ENCODE measurements at places on chromosomes 6 and 20.

DNA sequence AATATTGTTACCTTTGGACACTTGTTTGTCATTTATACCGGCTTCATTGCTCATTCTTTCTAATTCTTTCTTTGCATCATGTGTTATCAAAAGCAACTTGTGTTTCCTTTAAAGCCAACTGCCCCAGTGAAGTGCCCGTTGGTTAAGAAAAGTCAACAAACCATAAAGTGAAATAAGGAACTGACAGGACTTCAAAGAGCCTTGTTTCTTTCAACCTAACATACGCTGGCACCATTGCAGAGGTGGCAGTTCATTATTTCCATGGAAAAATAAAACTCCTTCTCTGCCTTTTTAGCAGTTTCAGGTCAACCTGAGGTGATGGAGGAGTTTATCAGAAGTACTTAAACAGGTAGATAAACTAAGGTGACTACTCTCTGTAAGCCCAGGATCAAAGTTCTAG lies 28.8 kb downstream of the FERMT1 start:
- no peak for DNase-seq

DNA sequence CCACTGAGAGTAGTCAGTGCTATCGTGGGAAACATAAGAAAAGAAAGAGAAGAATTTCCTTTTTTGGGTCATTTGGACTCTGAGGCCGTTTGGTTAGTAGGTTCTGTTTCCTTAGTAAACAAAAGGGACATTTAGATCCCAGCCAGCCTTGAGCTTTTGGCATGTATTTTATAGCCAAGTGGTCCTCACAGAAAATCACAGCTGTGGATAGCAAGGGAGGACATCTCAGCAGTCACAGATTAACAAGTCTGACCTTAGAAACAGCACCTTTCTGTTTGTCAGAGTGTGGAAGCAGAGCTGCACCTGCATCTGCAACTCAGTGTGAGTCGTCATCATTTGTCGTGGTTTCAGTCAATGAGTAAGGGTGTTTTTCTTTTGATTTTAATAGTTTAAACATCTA lies 40.5 kb downstream of the FAM120B start:
- DNase-seq, result peak; percentile 5

GRCh38 chr6:43972913-43973300 lies 154.3 kb downstream of the MRPL14 start:
- peak; percentile 76 for DNase-seq

DNA sequence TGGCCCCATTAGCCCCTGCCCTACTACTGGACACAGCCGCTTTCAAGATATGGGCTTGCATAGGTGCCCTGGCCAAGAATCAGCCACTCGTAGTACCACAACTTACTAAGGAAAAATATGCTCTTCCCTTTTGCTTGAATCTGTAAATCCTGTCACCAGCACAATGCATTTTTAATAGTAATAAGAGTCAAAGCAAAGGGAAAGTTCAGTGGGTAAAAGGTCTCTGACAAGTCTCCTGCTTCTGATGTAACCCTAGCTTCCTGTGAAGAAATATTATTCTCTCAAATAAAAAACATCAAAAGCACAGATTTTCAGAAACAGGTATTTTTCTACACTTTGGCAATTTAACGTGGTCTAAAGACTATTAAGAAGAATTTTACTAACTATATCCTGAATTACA lies 373.8 kb downstream of the GJA1 start:
- no peak for DNase-seq

DNA sequence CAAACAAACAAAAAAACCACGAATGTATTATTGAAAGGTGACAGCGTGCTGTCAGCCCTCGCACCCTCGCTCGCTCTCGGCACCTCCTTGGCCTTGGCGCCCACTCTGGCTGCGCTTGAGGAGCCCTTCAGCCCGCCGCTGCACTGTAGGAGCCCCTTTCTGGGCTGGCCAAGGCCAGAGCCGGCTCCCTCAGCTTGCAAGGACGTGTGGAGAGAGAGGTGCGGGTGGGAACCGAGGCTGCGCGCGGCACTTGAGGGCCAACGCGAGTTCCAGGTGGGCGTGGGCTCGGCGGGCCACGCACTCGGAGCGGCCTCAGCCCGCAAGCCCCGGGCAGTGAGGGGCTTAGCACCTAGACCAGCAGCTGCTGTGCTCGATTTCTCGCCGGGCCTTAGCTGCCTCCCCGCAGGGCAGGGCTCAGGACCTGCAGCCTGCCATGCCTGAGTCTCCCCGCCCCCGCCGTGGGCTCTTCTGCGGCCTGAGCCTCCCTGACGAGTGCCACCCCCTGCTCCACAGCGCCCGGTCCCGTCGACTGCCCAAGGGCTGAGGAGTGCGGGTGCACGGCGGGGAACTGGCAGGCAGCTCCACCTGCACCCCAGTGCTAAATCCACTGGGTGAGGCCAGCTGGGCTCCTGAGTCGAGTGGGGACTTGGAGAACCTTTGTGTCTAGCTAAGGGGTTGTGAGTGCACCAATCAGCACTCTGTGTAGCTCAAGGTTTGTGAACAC lies 20.9 kb upstream of the MBOAT1 start:
- no peak for DNase-seq

Measured in NCI-H2029 treated with DMSO at 0.1 percent for 48 hours (cell line).